ENCODE measurements at places on chromosomes 6 and 20.

DNA sequence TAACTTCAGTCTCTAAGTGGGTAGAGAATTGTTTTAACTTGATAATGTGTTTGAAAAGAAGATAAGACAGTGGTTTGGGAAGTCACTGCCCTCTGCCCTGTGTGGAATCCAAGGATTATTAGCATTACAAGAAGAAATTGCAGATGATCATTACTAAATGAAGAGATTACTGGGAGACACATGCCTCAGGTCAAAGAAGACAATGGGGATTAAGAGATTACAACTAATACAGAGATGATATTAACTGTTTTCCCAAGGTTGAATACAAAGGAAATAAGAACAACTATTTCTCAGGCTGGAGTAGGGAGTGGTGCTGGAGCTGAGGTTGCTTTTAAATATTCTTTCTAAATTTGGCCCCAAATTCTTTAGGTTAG lies 166.0 kb downstream of the TRMT11 start:
- DNase-seq: no peak

DNA sequence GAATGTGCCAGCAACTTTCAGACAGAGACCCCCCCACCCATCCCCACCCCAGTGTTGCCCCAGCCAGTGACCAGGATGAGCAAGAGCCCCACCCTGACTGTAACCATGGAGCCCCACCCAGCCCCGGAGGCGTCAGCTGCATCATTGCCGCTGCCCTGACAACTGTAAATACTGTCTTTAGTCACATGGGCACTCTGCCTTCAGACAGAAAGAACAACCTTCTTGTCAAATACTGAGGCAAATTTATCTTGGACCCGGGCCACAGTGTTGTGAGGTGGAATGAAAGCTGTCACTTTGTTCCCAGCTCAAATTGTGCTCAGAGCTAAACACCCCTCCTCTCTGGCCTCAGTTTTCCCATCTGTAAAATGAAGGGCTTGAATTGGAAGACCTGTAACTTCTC lies 23.7 kb downstream of the MOCS3 start:
- no peak for DNase-seq

- DNase-seq: no peak
Observed at GRCh38 chr6:30981942-30982772, 1.4 kb upstream of the MUC21 start.

GRCh38 chr6:21384216-21384615 lies 209.3 kb upstream of the SOX4 start:
- DNase-seq: no peak

DNA sequence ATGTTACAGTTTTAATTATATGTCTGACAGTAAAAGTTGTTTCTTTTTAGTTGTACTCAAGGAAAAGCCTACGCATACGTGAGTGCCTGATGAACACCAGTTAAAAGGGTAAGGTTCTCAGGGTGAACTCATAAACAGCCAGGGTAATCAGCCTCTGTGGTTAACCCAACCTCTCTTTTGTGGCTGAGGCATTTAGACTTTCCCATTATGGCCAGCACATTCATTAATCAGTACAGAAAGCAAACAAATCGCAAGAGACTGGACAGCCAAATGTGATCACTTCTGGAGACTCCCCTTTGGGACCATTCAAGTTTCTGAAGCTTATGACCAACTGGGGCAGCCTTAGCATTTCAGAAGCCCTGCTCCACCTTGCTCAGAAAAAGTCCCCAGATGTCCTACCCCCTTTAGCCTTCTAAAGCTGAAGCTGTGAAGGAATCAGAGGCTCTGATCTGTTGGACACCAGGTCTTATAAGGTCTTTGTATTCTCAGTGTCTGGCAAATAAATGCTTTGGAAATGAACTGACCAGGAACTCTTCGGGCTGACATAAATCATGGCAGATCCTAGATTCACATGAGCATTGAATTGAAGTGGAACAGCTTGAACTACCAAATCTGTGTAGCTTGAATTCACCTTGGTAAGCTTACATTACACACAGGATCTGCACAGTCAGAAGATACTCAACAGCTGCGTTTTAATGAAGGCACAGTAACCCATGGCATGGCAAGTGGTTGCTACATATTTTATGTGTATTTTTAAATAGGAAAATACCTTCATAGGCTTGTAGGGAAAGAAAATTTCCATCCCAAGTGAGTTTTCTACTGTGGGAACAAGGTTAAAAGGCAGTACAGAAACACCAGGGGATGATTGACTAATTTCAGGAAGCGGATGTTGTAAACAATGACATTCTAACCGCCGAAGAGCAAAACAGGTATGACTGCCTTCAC lies 18.7 kb downstream of the IL20RA start:
- DNase-seq: no peak

GRCh38 chr6:92849636-92850035 lies 569.7 kb downstream of the EPHA7 start:
- DNase-seq: no peak

DNA sequence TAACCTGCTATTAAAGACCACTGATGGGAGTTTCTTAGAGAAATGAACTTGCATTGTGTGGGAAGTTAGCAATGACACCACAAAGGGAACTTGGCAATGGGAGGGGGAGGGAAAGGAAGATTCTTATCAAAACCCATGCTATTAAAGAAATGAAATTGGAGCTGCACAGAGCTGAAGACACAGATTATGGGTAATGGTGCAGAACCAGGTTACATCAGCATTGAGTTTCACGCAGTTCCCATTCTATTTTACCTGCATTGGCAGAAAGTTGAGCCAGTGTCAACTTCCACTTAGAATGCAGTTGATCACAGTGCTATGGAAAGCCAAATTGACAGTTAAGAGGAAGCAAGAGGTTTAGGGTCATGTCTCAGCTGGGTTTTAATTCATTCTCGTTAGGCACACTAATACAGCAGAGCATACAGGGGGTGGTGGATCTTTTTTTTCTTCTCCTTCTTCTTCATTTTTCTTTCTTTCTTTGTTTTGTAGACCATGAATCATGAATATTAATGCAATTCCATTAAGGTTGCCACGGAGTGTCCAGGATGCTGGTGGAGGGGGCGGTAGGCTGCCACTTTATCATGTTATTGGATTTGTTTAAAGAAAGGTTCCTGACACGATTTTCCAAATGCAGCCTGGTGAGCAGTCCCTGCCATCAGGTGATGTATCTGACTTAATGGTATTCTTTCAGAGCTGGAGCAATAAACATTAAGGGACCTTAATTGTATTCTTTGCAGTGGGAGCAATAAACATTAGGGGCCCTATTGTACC lies 1092.0 kb upstream of the MAP3K7 start:
- no peak for DNase-seq

- DNase-seq: no peak
Observed at GRCh38 chr20:64156136-64156885, 7.9 kb upstream of the MYT1 start.

- no peak for DNase-seq
Observed at GRCh38 chr6:113209315-113209714, 647.8 kb upstream of the MARCKS start.

GRCh38 chr20:7302250-7302649 lies 534.8 kb downstream of the BMP2 start:
- DNase-seq: no peak

GRCh38 chr6:87102151-87102621 lies 7.3 kb upstream of the CGA start:
- no peak for DNase-seq

DNA sequence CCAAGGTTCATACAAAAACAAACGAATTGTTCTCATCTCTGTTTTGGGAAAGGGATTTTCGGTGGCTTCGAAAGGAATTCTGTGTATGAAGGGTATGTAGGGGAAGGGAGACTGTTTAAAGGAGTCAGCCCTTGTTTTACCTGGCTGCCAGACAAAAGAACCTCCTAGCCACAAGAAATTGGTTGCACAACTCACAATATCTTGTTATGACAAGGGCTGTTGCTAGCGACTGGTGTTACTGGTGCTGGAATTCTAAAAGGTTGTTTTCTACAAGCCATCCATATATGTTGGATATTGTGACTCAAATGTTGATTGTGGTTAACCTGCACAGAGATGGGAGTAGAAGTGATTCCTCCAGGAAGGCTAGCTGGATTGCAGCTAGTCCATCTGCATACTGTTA lies 34.6 kb upstream of the CITED2 start:
- no peak for DNase-seq

DNA sequence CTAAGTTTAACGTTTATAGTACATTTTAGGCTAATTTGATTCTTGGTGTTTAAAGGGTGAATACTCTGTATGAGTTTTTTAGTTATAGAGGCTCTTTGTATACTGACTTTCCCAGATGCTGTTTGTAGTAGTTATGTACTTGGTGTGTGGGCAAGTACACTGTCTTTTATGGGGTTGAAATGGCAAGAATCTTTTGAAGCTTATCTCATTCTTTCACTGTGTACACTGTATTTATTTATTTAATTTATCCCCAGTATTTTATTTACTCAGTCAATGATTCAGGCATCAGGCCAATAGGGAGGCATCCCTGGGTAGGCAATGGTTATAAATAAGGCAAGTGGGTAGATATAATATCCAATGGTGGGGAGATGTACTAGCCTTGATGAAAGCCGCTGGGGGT lies 277.0 kb upstream of the PTCHD4 start:
- DNase-seq: no peak

DNA sequence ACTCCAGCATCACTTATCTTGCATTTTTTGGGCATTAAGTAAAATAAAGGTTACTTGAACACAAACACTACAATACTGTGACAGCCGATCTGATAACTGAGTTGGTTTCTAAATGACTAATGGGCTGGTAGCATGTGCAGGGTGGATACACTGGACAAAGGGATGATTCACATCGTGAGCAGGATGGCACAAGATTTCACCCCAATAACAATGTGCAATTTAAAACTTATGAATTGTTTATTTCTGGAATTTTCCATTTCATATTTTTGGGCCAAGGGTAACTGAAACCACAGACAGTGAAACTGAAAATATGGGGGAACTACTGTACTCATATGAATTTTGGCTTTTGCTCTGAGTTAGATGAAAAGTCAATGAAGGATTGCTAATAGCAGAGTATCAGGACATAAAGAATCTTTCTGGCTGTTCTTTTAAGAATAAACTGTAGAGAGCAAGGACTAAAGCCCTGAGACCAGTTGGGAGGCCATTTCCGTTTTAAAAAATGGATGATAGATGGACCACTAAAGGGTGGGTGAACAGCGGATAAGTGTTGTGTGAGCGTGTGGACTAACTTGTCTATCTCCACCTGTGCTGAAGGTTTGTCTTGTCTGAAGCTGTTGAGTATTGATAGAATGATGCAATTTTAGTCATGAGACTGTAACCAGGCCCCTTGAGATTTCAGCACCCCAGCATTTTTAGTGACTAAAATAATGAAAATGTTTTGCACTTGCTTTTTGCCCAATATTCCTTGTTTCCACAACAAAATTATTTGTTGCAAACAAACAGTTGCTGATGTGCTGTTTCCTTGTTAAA lies 8.2 kb downstream of the SPINT3 start:
- no peak for DNase-seq

GRCh38 chr6:134394905-134395304 lies 77.0 kb upstream of the SGK1 start:
- no peak for DNase-seq

DNA sequence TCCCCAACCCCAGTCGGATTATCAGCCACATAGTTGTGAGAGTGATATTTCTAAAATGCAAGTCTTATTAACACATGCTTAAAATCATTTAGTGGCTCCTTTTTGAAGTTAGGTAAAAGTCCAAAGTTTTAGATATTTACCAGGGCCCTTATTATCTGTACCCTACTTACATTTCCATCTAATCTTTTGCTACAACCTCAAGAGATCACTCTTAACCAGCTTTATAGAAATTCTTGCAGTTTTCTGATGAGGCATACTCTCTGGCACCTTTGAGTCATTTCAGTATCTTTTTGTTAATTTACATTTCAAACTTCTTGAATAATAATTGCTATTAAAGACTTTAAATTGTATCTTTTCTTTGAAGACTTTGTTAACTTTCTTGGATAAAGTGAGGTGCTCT lies 453.3 kb downstream of the RFPL4B start:
- DNase-seq: no peak

- no peak for DNase-seq
Observed at GRCh38 chr20:33721391-33722140, 1.5 kb upstream of the PXMP4 start.

DNA sequence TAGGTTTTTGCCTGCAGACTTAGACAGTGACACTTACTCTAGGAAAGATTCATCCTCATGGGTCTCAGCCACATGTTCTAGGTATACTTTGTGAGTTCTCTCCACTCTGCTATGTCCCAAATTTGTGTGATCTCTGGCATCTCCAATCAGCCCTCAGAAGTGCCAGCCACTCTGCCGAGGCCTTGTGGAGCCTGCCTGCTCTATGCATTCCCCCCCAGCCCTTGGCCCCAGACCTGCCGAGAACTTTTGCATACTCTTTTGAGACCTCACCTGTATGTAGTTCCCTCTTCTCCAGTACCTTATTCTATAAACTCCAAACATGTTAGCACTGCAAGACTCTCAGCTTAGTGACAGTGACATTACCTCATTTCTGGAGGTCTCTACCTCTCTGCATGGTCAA lies 2170.5 kb upstream of the DEFB115 start:
- DNase-seq: no peak

Measured in T-cell (primary cell).